Stimulated activated CD4-positive, alpha-beta T cell treated with anti-CD3 and anti-CD28 coated beads, Interleukin-15, amount 100 ng/mL, for 1 hour (primary cell): ENCODE measurements at places on chromosomes 12 and 14.

GRCh38 chr12:106999446-106999845 is 12.5 kb upstream of the MTERF2 start:
- no peak for DNase-seq

GRCh38 chr14:85175556-85175955 is 354.4 kb upstream of the FLRT2 start:
- no peak for DNase-seq

GRCh38 chr12:5200278-5201087 is 156.8 kb downstream of the KCNA5 start:
- DNase-seq: no peak

DNA sequence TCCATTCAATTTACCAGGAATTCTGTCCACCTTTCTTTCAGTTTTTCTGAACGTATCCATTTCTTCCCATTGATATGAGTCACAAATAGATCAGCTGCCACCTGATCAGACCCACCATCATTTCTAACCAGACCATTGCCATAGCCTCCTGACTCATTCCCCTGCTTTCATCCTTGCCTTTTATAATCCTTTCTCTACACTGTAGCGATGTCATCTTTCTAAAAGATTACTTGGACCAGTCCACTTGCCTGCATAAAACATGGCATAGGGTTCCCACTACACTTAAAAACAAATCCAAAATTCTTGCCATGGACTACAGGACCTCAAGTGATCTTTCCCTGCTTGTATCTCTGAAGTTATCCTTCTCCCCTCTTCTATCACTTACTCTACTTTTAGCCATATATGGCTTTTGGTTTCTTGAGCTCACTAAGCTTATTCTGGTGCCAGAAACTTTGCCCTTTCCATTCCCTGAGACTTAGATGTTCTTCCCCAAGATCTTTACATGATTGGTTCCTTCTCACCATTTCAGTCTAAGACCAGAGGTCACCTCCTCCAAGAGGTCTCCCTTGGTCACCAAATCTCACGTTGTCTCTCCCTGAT is 149.5 kb upstream of the KRR1 start:
- no peak for DNase-seq

- DNase-seq: no peak
Observed at GRCh38 chr12:39105111-39105510, 199.7 kb upstream of the CPNE8 start.

DNA sequence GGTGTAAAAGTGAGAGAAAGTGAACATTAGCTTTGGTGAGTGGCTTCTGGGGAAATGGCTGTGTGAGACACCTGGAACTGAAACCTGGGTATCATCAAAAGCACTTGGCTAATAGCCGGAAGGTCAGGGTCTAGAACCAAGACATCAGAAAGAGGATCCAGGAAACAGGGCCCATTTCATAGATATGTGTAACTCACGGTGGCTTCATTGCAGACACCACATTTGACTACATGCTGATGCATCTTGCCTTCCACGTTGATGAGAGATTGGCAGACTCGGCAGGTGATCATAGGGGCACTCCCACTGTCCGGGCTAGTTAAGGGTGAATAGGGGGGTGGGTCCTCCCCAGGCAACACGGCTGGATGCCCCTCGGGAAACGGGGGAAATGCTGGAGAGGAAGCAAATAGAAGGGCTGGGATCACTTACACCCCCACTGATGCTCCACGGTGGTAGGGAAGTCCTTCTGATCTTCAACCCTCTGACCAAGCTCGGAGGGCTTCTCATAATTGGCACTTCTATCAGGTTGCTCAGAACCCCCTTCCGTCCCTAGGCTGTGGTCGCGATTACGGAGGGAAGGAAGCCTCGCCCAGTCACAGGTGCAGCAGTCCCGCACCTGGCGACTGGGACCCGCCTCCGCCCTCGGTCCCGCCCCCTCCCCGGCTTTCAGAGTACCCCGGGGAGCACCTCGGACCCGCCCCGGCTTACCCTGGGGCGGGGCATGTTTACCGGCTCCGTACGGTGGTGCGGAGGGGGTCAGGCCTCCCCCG is 593 bp downstream of the PIP4P1 start:
- peak; percentile 31 for DNase-seq

- DNase-seq: no peak
Observed at GRCh38 chr12:121036810-121037326, 2.2 kb downstream of the OASL start.

DNA sequence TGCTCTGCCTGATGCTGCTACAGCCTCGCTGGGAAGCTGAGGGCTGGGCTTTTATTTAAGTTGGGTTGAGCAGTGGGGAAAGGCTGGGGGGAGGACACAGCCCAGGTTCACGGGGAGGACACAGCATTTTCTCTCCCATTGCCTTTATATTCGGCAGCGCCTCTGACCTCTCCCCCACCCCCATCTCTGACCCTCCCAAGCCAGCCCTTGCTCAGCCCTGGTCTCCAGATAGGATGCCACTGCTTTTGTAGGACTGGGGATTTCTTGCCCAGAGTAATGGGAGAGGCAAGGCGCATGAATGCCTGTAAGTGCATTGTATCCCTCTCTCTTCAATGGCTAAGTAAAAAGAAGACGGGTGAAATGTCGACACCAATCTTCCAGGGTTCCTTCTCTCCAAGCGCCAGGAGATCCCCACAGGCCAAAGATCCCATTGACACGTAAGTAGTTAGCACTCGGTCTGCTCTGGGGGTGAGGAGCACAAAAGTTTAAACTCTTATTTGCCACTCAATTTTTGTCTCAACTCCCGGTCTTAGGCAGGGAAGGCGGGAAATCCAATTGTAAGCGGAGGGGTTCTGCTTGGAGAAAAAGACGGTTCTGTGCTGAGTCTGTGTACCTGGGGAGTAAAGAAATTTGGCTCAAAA is 4.6 kb downstream of the HOXC4 start:
- no peak for DNase-seq

DNA sequence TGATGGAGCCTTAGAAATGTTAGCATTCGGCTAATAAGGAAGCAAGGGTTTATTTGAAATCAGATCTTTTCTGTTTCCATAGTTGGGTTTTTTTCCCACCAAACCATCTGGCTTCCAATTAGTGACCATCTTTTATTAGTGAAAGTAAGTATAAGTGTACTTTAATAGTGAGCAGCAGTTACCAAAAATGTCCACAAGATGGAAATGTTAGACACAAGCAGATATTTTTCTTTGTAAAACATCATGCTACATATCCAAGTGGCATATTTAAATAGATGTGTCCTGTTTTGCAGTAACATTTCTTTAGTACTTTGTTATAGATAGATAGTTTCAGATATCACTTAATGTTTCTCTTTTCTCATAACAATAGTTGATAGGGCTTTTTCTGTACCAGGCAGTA is 28.8 kb downstream of the YEATS4 start:
- DNase-seq: no peak

DNA sequence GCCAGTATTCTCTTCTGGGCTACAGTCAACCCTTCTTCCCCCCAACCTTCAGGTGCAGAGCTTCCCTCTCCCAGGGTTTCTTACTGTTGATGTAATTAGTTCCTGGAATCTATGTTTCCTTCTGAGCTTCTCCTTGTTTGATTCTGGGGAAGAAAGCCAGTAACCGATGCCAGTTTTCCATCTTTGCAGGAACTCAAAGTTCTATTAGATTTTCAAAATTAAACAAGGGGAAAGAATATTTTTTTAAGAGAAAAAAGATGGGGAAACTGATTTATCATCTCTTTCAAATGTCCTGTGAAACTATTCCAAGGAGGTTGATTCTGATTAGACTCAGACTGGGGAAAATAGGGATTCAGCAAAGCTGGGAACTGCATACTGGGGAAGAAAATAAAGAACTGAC is 17.9 kb upstream of the FAM234B start:
- DNase-seq: no peak

GRCh38 chr12:49058366-49059044 is 2.1 kb downstream of the KMT2D start:
- no peak for DNase-seq

GRCh38 chr14:23523229-23524016 is 28.1 kb downstream of the ZFHX2 start:
- no peak for DNase-seq

- no peak for DNase-seq
Observed at GRCh38 chr12:83224012-83224411, 537.3 kb downstream of the TMTC2 start.

GRCh38 chr12:31984806-31985591 is 25.8 kb downstream of the RESF1 start:
- DNase-seq: no peak

DNA sequence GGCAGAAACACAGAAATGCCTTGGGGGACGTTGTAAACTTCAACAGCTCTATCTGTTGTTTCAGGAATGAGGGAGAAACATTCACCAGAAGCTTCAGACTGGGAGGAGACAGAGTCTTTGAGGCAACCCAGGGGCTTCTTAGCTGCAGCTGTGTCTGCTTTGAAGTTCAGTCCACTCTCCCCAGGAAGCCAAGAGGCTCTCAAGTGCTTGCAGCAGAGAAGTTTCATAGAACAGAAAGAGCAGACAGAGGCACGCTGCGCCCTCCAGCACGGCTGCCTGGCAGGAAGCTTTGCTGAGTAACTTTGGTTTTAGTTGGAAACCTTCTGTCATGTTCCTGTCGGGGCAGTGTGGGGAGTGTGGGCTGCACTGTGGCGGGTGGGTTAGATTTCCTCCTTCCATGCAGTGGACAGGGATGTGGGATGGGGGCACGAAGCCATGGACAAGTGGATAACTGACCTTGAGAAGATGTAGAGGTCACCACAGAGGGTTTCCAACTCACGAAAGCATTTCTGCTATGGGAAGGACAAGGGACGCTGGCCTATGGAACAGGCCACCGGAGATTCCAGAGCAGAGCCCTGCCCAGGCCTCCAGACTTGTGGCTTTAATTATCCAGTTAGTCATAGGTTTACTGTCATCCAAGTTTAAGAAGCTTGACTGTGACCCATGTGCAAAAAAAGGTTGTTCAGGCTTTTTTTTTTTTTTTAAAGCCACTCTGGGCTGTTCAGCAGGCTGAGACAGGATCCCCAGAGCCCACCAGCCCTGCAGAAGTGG is 107.7 kb downstream of the ARF6 start:
- DNase-seq: peak; percentile 69

DNA sequence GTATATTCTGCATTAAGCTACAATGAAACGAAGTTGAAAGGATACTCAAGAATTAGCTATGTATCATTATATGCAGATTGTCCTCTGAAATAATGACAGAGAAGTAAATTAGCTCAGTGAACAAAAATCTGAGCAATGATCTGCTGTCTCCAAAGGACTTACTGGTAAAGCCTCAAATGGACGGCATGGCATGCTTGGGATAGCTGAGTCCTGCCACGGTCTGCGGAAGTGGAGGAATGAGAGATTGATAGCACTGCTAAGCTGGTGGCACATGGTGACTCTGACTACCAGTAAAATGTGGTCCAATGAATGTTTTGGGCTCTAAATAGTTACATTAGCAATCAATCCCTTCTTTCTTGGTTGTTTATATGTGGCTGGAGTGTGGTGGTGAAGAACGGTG is 3.7 kb upstream of the DENND5B start:
- DNase-seq: no peak

DNA sequence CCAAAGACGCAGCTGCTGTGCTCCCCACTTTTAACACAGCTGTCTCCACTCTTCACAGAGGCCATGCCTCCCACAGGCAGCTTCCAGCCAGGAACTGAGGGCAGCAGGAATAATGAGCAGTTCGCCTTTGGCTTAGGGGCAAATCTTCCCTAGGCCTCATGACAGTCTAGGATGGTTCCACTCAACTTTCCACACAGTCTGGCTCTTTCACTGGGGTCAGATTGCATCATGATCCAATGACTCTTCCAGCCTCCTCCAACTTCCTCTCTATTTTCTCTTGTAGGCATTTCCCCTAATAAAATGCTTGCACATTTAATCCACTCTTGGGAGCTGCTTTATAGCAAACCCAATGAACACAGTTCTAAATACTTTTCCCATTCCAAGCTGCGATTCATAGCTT is 271.6 kb upstream of the ATP2B1 start:
- no peak for DNase-seq

DNA sequence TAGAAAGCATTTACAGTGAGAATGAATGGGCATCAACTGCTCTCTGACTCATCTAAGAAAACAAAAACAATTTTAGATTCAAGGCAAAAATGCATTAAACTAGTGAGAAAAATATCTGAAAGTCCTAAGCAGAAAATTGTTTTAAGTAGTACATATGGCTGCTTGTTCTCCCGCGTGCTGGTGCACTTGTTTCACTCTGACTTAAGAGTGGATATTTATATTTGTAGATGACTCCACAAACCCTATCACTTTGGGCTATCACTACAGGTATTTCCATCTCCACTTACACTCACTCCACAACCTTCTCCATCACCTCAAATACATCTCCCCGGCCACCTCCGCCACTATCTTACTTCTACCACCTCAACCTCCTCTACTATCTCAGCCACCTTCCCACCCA is 253.9 kb upstream of the EGLN3 start:
- DNase-seq: no peak

- DNase-seq: no peak
Observed at GRCh38 chr14:103384450-103385151, 614 bp upstream of the MARK3 start.

GRCh38 chr12:28507033-28507432 is 316.8 kb downstream of the CCDC91 start:
- DNase-seq: no peak

DNA sequence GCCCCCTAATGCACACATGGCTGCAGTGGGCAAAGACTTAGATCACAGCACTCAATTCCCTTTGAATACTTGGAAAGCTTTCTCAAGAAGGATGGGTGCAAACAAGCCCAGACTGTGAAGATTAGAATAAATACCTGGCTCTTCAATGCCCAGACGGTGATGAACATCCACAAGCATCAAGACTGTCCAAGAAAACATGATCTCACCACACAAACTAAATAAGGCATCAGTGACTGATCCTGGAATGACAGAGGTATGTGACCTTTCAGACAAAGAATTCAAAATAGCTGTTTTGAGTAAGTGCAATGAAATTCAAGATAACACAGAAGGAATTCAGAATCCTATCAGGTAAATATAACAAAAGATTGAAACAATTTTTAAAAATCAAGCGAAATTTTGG is 43.8 kb upstream of the ZDHHC17 start:
- DNase-seq: no peak

- no peak for DNase-seq
Observed at GRCh38 chr14:90883782-90884181, 67.6 kb upstream of the TTC7B start.

- no peak for DNase-seq
Observed at GRCh38 chr12:53218551-53219291, 11.7 kb upstream of the ITGB7 start.

DNA sequence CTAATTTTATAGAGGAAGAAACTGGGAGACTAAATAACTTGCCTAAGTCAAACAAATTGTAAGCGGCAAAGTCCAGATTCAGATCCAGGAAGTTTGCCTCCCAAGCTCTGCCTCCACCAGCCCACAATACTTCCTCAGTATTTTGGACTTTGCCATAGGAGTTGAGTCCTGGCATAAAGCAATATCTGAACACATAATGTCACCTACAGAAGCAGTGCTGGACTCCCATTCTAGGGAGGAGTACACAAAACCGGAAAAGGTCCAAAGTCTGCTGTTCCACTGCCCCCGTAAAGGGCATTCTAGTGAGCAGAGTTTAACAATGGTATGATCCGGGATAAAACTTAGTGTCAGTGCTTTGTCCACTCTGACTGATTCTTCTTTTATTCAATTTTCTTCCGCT is 340.5 kb downstream of the FUT8 start:
- DNase-seq: no peak

- peak; percentile 31 for DNase-seq
Observed at GRCh38 chr14:50344116-50344775, 32.1 kb downstream of the DMAC2L start.

- no peak for DNase-seq
Observed at GRCh38 chr14:23436327-23437132, 1.1 kb upstream of the MYH7 start.
